ENCODE measurements at places on chromosomes 4 and X. TPM values are rescaled to one million over a fixed set of nuclear protein-coding genes. Genes with fewer than 3 reads are reported as not detected.

LINC00632 gene
- 0.49 TPM for total RNA-seq

MTNR1A gene
- total RNA-seq: under 0.01 TPM

SPON2 gene
- total RNA-seq: 1.3 TPM

MAGEA6 gene
- not detected for total RNA-seq

PLK4 gene
- 14.0 TPM for total RNA-seq

Measured in bladder microvascular endothelial cell (primary cell).